ENCODE measurements at places on chromosomes 11 and 22.

GRCh38 chr22:45683680-45684079, 12.0 kb downstream of the ATXN10 start:
- no peak for DNase-seq

- no peak for DNase-seq
These were observed 429 bp upstream of the SNX15 start for GRCh38 chr11:65026810-65027209.

DNA sequence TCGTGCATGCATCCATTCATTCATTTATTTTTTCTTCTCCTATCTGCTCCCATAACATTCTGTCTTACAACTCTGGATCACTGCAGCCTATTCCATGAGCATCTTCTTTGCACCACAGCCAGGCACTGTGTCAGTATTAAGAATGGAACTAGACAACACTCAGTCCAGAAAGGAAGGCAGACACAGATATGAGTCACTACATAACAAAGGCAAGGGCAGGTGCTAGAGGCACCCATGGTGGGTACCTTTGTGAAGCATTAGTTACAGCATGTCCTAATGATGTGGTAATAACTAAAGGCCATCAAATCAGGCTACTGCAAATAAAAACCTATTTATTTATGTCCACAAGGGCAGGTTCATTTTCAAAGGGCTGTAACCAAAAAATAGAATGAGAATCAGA, 28.1 kb downstream of the TENM4 start:
- DNase-seq: no peak

- DNase-seq: no peak
These were observed 59.0 kb downstream of the THAP12 start for GRCh38 chr11:76321820-76322524.

DNA sequence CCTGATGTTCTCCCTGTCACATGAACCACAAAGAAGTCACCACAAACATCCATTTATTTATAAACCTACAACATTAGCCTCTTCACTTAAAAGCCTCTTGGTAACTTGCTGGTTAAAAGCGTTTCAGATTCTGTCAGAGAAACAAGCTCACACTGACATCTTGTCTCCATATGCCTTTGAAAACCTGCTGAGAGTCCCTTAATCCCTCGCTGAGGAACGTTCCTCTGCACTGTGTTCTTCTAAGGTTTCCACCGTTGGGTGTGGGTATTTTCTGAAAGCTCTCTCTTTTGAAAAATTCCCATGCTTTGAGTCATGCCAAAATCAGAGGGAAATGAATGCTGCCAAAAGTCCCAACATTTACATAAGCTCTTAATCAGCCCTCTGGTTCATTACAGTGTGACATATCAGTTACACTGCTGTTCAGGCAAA, 149.8 kb downstream of the CCDC34 start:
- no peak for DNase-seq

GRCh38 chr22:30832407-30832987, 136.1 kb downstream of the MORC2 start:
- DNase-seq: no peak

DNA sequence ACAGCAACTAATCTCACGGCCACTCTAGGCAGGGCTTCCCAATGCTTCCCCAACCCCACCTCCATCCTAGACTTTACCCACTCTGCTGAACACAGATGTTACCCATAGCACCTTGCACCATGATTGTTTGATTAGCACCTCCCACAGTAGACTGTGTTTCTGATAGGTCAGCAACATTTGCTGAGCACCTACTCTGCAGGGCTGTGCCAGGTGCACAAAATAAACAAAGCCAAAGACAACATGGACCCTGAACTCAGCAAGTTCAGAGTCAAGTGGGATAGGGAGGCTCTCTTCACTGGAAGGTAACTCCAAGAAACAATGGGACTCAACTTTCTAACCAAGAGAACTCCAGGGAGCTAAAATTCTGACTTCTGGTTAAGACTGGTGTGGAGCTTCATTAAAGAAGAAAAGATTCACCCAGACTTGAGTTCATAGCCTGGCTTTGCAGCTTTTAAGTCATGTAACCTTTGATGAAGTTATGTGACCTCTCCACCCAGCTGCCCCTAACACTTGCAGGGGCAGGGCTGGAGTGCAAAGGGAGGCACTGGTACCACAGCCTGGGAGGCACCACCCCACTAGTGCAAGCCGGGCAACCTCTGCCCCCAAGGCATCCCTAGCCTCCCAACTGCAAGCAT, 6.7 kb upstream of the RTN4RL2 start:
- no peak for DNase-seq

- no peak for DNase-seq
These were observed 120.8 kb upstream of the APOA1 start for GRCh38 chr11:116958246-116958645.

- no peak for DNase-seq
These were observed 6.5 kb upstream of the RBM14 start for GRCh38 chr11:66609721-66610617.

GRCh38 chr22:49215840-49216239, 611.8 kb downstream of the BRD1 start:
- DNase-seq: no peak

- DNase-seq: no peak
These were observed 85.3 kb downstream of the CLPB start for GRCh38 chr11:72349053-72349452.

DNA sequence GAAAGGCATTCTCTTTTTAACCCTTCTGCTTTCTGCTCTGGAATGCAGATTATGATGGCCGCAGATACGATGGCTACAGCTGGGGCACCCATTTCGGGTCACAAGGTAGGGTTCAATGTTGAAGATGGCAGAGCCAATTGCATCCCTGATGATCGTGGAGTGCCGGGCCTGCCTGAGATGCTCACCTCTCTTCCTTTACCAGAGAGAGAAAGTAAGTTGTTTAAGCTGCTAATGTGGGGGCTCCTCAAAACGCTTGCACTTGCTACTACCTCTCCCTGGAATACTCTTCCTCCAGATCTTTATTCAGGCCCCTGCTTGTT, 50.8 kb upstream of the PRDM11 start:
- DNase-seq: no peak

DNA sequence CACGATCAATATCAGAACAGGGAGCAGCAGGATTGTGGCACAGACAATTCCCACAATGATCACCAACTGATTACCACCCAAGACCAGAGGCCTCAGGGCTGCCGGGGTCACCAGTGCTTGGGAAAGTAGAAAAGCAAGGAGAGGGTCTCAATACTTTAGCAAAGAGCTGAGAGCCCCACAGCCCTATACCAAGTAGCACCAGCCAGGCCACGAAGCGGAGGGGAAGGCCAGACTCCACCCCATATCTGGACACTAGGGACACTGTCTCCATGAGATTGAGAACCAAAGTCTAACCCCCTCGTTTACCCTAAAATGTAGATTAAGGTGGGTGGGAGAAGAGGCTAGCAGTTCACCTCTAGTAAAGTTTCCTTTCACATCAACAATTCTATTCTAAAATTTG, 24.1 kb upstream of the SCN2B start:
- DNase-seq: no peak

GRCh38 chr11:35105319-35106079, 33.5 kb upstream of the CD44 start:
- DNase-seq: no peak

DNA sequence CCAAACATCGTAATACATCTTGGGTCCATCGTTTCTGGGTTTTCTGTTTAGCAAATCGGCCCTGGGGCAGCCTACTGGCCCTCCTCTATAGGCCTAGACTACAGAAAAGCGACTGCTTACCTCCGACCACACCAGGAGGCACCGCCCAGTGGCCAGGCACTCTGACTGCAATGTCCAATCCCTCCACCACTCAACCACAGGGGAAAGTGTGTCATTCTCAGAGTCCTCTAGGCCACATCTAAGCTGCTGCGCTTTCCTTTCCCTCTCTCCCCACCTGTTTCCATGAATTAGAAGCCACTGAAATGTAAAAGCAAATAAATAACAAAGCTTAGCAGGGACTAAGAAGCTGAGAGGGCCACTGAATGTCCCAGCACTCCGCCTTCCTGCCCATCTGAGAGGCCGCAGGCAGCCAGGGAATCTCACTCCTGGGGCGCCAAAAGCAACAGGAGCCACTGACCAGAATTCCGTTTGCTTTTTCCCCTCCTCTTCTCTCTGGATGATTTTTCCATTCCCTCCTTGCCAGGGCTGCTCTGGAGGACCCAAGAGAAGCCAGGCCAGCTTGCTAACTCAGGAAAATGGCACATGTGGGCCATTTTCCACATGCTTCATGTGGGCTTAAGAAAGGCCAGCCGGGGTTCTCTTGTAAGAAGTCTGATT, 50.1 kb upstream of the FLI1 start:
- no peak for DNase-seq

GRCh38 chr22:40463017-40463631, 92.7 kb downstream of the SGSM3 start:
- DNase-seq: peak; percentile 37

GRCh38 chr11:64150481-64151239, 15.3 kb downstream of the MACROD1 start:
- DNase-seq: no peak

DNA sequence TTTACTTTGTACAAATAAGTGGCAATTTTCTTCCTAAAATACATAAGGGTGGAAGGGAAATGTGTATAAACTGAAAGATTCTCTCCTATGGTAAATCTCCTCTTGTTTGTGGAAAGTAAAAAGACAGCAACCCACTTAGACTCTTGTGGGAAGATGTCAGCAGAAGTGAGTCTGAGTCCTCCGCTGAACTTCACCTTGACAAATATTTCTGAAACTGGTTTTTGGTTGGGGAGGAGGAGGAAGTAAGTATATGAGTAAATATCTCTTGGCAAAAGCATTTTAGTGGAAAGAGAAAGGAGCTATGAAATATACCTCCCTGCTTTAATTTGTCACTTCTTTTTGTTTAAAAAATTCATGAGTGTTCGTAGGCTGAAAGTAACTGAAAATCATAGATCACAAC, 196.2 kb downstream of the KIRREL3 start:
- DNase-seq: no peak

DNA sequence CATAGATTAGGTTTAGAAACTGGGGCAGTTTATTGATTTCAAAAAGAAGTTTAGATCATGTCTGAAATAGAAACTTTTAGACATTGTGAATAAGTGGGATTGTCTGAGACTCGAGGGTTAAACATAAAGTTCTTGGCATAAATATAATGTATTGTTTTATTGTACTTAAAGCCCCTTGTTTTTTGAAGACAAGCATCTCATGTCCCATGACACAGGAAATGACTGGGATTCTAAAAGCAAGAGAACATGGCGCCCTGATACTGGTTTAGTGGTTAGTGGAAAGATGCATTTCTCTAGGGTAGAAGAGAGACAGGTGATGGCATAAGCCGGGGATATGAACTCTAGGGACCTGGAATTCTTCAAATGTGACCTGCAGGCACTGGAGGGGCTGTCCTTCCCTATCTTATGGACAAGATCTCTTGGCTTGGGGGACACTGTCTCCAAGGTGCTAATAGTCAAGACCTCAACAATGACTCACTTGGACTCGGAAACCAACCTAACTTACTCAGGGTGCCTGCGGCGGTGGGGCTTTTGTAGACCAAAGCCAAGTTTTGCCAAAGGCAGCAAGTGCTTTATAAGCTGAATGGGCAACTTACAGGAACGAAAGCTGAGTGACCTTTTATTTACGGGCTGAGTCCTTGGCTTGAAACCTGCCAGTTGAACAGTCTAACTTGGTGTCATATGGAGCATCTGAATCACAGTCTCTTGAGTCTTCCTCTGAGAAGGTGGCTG, 48.2 kb downstream of the UBASH3B start:
- no peak for DNase-seq

DNA sequence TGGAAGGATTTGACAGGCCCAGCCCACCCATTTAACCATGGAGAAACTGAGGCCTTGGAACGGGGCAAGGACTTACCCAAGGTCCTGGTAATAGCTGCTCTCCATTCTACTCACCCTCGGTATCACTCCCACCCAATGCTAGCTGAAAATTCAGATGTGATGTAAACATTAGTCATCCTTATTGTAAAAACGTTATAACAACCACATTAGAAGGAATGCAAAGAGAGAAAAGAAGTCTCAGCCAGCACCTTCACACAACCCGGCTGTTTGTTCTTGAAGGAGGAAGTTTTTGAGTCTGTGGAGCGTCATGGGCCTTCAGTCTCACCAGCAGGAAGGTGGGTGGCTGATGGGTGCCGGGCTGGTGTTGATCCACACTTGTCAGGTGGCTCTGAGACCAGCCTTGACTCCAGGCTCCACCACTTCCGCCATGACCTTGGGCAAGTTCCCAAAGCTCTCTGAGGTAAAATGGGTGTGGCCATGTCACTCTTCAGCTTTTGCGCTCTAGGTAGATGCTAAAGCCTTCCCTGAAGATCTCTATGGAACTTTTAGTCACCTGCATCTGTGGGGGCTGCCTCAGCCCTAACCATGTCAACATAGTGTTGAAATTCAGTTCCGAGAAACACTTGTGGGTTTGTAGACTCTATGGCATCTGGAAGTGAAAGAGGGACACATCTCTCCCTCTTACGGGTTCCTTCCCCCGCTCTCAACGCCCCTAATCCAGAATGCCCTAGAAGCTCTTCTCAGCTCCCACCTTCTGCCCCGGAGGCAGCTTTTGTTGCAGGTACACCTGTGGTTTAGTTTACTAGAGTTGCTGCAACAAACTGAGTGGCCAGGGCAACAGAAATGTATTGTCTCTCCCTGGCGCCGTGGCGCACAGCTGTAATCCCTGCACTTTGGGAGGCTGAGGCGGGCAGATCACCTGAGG, 14.8 kb downstream of the CD6 start:
- DNase-seq: peak; percentile 94

- DNase-seq: no peak
These were observed 483.6 kb downstream of the MN1 start for GRCh38 chr22:27317971-27318428.

- DNase-seq: no peak
These were observed 4.3 kb upstream of the FUT4 start for GRCh38 chr11:94539420-94539819.

- no peak for DNase-seq
These were observed 12.0 kb downstream of the JAML start for GRCh38 chr11:118212781-118213191.

- DNase-seq: no peak
These were observed 87.5 kb downstream of the ENTHD1 start for GRCh38 chr22:39806109-39806508.

DNA sequence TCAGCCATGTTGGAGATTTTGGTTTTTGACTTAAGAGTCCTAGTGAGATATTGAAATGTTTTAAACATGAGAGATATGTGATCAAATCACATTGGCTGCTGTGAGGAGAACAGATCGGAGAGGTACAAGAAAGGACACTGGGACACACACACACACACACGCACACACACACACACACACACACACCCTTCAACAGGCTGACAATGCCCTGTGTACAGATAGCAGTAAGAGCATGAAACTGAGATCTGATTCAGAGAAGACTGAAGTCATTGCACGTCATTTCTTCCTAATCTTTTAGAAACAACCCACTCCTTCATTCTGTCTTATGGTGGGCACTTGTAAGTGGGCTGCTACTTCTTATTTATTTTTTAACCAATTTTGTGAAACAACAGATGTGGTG, 200.5 kb upstream of the E2F8 start:
- no peak for DNase-seq

- DNase-seq: peak; percentile 61
These were observed 4.7 kb downstream of the KLHL35 start for GRCh38 chr11:75428281-75428724.

- no peak for DNase-seq
These were observed 301.7 kb downstream of the BLID start for GRCh38 chr11:121814296-121814695.

GRCh38 chr11:133403900-133404299, 128.4 kb downstream of the OPCML start:
- DNase-seq: no peak

GRCh38 chr22:30609260-30610185, 2.5 kb downstream of the TCN2 start:
- DNase-seq: no peak
